ENCODE measurements at places on chromosomes 5 and 9.

DNA sequence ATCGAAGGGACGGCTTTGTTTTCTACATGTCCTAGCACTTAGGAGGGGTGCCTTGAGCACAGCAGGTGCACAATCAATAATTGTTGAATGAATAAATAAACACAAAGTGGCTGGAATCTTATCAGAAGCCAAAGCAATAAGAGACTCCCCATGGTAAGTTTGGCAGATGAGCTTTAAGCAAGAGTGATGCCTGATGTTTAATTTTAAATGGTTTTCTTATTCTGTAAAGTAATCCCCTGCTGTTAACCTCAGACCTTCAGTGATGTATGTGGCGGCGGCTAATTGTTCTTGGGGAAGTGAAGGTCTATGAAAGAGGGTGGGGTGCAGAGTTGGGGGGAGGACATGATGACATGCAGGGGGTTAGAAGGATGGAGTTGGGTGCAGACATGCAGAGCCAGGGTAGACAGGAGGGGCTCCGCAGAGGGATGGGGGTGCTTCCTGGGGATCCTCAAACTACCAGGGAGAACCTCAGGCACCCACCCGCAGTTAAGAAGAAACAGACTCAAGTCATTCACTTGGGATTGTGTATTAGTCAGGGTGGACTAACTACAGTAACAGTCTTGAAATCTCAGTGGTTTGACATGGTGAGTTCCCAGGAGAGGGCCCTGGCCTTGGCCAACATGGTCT is 65.7 kb upstream of the SHB start:
- no peak for DNase-seq

- DNase-seq, result no peak
Measured at GRCh38 chr9:85702726-85703289, 38.9 kb downstream of the AGTPBP1 start.

DNA sequence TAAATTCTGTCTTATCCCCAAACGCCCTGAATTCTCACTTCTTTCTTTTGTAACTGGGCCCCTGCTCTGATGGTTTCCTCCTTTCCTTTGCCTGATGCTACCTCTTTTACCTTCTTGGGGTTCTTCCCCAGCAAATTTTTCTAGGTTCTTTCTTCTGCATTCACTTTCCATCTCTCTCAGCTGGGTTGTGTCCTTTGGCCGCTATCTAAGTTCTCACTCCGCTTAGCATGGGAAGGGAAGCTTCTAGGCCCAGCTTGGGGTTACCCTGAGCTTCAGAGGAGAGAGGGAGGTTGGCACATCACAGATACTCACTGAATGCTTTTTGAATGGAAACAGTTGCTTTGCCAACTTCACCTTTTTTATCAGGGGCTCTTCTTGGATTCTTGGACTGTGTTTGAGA is 17.0 kb downstream of the PALM2AKAP2 start:
- no peak for DNase-seq

DNA sequence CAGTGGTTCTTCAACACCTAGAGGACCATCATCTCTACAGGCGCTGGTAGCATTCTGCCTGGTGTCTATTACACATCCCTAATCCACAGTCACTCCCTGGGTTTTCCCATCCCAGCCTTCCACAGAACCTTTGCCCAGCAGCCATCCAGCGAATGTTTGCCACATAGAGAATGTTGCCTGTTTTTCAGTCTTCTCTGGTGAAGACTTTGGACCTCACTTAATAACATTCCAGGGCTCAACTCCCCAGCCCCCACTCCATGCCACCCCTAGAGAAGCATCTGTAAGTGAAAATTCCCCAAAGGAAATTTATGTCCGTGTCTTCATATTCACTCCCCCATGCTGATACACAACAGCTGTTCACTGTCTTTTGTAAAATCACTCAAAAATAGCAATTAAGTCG is 249.6 kb downstream of the AOPEP start:
- DNase-seq, result peak; percentile 27

DNA sequence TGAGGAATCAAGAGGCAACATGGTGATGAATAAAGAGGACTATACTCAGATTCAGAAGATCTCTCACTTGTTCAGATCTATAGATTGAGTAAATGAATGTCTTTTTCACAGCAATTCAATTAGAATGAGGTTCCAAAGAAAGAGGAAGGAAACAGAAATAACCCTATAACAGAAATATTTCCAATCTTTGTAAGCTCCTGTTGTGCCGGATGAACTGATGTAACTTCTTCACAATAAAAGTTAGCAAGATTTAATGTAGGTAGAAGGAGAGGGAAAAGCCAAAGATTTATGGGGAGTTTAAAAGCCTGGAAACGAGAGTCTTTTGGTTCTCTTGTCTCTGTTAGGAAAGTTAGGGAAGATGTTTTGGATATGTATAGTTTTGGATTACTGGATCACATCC is 92.1 kb downstream of the PBX3 start:
- DNase-seq, result no peak

GRCh38 chr9:131525643-131526565 is 5.2 kb downstream of the UCK1 start:
- no peak for DNase-seq

GRCh38 chr5:172142709-172143215 is 45.3 kb downstream of the STK10 start:
- no peak for DNase-seq

GRCh38 chr9:70639853-70640814 is 225.7 kb upstream of the KLF9 start:
- DNase-seq, result peak; percentile 57

- DNase-seq, result no peak
Measured at GRCh38 chr9:94981723-94982090, 255.2 kb downstream of the AOPEP start.

- DNase-seq, result no peak
Measured at GRCh38 chr5:158629591-158630312, 470.0 kb downstream of the EBF1 start.

- DNase-seq, result no peak
Measured at GRCh38 chr9:5191985-5192384, 6.5 kb upstream of the INSL6 start.

DNA sequence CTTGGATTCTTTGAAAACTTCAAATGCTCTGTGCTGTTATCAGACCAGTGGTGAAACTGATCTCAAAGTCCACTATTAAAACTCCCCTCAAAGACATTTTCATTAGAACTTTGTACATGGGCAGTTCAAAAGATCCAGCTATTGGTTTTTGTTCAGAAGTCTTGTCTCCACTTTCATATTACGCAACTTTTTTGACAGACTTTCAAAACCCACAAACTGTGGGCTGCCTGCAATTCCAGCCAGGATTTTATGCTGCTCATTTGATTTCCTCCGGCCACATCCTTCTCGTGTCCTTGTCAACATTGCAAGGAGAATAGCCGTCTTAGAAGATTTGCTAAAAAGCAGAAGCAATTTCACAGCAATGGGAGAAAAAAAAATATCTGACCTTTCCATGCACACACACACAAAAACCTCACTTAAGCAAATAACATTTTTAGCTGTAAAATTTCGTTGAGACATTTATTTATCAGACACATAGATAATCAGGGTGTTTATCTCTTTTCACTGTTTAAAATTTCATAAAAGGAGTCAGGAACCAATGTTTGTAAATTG is 1990.5 kb downstream of the MAT2B start:
- no peak for DNase-seq

DNA sequence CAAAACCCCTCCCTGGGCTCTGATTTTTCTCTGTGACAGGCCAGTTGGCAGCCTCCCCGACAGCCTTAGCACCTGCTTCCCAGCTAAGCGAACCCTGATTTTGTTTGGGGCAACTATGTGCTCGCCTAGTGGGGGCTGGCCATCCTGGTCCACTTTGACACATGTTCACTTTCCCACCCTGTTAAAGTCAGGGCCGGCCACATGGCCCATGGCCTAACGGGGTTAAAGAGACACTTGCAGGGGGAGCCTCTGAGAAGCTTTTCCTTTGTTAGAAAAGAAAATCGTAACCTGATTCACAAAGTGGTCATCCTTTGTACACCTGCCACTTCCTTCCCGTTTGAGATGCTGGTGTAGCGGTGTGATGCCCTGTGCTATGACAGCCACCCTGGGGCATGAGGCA is 1.3 kb upstream of the CACNA1B start:
- DNase-seq, result no peak

- no peak for DNase-seq
Measured at GRCh38 chr5:109291090-109291489, 118.7 kb downstream of the PJA2 start.
